ENCODE measurements at places on chromosomes 6 and 20.
A peak's percentile ranks its signal among the peaks of the same experiment; 100 is the strongest.

DNA sequence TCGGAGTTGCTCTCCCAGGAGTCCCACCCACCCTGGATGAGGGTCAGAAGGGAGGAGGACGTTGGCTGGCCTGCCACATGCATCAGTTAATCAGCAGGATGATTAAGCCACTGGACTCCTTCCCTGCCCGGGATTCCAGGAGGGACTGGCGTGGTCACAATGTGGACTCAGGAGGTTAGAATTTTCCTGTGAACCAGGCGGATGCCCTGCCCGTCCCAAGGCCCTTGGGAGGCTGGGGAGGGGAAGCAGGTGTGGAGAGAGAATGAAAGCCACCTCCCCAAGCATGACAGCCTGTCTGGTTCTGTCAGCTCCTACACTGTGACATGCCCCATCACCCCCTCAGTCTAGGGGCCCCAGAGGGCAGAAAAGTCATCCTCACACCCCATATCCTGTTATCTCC is 11.6 kb upstream of the ITPR3 start:
- DNase-seq: peak; percentile 45

DNA sequence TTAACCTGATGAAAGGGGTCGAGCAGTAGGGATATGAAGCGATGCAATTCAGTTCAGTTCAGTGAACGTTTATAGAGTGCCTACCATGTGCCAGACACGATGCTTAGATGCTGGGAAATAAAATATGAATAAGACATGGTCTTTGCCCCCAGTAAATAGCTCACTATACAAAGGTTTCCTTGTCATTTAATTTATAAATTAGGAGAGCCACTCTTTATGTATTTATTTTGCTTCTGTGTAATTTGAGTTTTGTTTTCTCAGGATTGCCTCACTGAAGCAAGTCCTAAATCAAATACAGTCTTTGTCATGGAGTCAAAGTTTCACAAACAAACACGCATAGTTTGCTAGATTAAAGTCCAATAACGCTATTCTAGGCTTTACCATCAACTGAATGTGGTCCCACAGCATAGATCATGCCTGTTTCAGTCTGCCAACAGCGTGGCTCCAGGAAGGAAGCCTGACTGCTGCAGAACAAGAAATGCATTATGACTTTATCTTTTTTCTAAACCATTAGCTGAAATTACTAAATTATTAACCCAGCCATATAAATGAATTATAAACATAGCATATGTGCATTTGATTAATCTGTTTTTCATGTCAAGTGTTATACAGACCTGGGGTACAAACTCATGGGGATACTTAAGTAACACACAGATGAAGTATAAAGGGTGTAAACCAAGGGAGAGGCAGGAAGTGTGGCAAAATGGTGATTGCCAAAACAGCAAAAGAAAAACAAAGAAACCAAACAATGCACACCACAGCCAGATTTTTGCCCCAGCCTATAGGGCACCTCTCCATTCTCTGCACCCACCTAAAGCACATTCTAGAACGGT is 29.8 kb upstream of the CCN2 start:
- DNase-seq: no peak

- DNase-seq: no peak
Measured at GRCh38 chr20:21933526-21933925, 228.1 kb downstream of the PAX1 start.

GRCh38 chr20:6466075-6466810 is 301.2 kb upstream of the BMP2 start:
- peak; percentile 88 for DNase-seq

- DNase-seq: peak; percentile 91
Measured at GRCh38 chr6:8108031-8108660, 5.8 kb upstream of the EEF1E1 start.

DNA sequence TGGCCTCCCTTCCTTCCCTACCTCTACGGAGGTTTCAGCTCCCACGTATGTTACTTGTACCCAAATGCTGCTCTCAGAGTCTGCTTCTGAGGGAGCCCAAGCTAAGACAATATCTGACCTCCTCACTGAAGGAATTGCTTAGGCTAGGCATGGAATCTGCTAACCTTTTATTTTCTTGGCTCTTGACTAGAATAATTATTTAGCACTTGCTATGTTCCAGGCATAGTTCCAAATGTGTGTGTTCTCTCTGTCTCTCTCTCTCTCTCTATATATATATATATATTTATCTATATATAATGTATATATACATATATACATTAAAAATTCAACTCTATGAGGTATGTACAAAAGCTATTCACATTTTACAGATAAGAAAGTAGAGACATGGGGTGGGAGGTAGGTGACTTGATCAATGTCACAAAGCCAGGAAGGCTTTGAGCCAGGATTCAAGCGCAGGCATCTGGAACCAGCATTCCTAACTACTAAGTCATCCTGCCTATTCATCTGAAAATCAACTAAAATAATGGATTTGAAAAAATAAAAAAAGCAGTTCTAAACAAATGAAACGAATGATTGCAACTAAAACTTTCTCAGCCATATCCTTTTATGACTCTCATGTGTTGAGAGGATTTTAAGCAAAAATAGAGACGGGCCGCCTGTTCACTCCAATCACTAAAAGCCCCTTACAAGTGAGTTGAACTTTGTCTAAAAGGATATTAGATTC is 189.7 kb upstream of the JAG1 start:
- peak; percentile 66 for DNase-seq

DNA sequence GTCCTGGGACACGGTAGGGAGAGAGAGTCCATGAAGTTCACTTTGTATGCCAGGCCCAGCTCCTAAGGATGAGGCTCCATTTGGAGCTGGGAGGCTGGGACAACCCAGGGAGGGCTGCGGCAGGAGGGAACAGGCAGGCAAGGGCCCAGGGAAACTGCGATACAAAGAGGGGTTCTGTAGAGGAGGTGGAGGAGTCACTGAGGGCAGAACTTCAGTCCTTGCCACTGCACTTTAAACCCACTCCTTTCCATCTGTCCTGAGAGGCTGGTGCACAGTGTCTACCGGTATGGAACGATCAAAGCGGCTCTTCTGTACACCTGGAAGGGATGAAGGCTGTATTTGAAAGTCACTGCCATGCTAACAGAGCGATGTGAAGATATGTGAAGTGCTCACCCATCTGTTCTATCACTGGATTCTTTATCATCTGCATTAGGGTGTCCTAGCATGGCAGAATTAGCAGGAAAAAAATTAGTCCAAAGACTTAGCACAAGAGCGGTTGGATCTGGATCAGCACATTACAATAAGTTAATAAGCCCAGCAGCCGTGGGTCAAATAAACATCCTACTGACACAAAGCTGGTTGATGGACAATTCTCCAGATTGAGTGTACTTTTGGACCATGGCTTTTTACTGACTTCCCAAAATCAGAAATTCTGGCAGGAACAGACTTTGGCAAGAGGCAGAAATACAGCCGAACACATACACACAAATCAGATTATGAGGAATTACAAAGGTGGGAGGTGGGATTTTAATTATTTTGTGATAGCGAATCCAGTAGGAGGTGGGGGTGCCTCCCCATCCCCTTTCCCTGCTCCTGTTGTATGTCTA is 20.9 kb upstream of the ZFAND3 start:
- no peak for DNase-seq

DNA sequence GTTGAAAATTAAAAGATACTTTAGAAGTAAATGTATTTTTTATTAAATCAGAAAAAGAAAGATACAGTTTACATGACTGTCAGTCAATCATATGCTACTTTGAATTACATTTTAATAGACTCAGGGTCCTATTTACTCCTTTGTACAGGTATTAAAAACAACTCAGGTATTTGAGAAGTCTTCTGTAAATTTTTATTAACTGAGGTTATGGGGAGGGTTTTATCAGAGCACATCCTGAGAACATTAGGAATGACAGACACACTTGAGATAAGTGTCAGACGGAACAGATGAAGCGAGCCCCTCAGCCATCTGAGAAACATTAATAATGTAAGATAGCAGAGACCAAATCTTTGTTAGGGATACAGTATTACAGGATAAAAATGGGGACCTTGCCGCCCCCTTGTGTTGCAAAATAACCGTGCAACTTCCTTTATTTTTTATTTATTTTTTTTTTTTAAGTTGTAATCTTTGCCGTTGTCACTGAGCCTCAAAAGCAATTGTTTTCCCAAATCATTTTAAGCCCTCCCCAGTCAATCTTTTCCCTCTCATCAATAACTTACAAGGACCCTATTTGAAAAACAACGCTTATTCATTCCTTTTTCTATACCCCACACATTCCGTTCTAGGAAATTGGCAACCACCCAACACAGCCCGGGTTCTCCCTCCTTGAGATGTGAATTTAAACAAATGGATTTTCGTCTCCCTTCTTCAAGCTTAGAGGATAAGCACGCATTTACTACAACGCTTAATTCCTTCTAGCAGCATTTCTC is 126.7 kb downstream of the BCAS1 start:
- peak; percentile 28 for DNase-seq

DNA sequence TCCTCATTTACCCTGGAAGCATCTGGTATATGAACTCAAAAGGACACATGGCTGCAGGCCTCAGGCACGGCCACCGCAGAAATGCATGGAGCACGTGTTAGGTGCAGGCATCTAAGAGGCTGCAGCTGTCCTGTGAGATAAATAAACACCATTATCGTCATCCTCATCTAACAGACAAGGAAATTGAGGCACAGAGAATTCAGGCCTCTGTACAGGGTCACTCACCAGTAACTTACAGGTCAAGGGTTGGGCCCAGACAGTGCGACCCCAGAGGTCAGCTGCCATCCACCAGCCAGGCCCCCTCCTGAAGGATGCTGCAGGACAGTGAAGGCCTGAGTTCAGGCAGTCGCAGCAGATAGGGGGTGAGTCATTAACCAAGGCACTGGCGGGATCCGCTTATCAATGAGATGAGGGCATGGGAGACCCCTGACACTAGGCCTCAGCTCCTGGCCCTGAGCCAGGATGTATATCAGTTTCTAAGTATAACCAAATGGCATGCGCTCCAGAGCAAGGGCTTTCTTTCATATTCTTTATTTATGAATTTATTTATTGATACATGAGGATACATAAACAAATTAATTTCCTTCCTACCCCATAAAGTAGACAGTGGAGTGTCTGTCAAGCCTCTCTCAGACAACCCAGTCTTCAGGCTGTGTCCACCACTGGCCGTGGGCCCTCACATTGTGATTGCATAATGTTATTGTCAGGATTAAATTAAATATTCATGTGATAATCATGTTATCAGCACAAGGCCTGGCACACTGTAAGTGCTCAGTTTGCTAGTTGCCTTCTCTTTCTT is 316.9 kb downstream of the QKI start:
- DNase-seq: no peak

Data from amniotic epithelial cell (primary cell).